ENCODE measurements at places on chromosomes 7 and 10.

DNA sequence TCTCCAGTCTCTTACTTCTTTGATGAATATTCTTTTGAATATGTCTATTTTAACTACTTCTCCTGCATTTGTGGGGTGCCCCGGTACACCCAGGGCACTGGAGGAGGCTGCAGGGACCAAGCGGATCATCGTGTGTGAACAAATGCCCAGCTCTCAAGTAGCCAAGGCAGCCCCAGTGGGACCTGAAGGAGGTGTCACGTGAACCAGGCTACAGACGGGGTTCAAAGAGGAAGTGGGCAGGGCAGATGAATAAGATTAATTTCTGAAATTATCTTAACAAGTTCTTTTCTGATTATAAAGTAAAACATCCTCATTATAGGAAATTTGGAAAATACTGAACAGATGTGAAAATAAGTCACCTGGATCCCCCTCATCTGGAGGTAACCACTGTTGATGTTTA, 78.4 kb upstream of the DUSP5 start:
- DNase-seq: no peak

DNA sequence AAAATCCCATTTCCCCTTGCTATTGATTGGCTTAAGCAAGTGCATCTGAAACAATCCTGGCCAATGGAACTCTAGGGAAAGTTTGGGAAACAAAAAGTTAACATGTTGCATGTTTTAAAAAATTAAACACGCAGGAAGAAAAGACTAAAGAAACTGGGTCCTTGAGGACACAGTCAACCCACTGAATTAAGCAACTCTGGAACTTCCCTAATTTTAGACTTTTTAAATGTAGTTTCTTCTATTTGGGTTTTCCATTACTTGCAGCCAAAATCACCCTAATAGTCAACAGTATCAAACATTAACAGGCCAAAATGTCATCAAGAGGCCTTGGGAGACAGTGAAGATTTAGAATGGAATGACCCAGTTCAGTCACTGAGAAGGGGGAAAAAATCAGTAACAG, 40.6 kb downstream of the OSBPL3 start:
- no peak for DNase-seq

- no peak for DNase-seq
These were observed 17.7 kb upstream of the OPALIN start for GRCh38 chr10:96376483-96376882.

GRCh38 chr7:134712196-134712595, 65.5 kb downstream of the BPGM start:
- DNase-seq: no peak

- no peak for DNase-seq
These were observed 379.0 kb upstream of the RNF32 start for GRCh38 chr7:156261581-156261980.

GRCh38 chr7:13778967-13779366, 210.5 kb downstream of the ETV1 start:
- no peak for DNase-seq

- DNase-seq: no peak
These were observed 592 bp upstream of the PIK3CG start for GRCh38 chr7:106864298-106865081.

- no peak for DNase-seq
These were observed 66.5 kb downstream of the ADD3 start for GRCh38 chr10:110074298-110074697.

GRCh38 chr10:102876747-102877153, 7.5 kb downstream of the AS3MT start:
- DNase-seq: no peak

- DNase-seq: no peak
These were observed 434.3 kb upstream of the AKR1E2 start for GRCh38 chr10:4391683-4392082.

DNA sequence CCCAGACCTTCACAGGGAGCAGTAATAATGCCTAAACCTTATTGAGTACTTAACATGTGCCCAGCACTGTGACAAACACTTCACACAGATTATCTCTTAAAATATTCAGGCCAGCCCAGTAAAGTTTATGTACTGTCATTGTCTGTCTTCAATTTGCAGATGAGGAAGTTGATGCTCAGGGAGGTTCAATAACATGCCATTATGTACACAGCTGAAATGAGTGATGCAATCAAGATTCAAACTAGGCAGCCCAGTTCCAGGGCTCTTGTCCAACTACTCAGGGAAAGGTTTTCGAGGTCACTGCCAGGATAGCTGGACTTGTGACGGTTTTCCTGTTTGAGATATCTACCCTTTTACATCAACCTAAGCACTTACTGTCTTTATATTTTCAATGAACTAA, 56.1 kb downstream of the AUTS2 start:
- DNase-seq: peak; percentile 98

DNA sequence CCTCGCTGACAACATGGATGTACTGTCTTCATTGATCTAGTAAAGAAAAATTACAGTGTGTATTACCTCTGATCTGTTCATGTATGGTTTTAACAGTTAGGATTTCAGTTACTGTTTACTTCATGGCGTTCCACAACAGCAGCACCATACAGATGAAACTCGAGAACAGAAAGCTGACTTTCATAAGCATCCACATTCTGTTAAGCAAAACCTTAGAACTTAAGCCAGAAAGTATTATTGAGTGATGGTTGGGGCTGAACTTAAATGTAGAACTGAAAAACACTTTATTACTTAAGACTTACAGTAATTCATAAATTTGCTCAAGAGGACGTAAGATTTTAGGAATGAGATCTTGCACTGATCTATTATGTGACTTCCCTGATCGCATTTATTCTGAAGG, 3.7 kb downstream of the MRPL32 start:
- no peak for DNase-seq

DNA sequence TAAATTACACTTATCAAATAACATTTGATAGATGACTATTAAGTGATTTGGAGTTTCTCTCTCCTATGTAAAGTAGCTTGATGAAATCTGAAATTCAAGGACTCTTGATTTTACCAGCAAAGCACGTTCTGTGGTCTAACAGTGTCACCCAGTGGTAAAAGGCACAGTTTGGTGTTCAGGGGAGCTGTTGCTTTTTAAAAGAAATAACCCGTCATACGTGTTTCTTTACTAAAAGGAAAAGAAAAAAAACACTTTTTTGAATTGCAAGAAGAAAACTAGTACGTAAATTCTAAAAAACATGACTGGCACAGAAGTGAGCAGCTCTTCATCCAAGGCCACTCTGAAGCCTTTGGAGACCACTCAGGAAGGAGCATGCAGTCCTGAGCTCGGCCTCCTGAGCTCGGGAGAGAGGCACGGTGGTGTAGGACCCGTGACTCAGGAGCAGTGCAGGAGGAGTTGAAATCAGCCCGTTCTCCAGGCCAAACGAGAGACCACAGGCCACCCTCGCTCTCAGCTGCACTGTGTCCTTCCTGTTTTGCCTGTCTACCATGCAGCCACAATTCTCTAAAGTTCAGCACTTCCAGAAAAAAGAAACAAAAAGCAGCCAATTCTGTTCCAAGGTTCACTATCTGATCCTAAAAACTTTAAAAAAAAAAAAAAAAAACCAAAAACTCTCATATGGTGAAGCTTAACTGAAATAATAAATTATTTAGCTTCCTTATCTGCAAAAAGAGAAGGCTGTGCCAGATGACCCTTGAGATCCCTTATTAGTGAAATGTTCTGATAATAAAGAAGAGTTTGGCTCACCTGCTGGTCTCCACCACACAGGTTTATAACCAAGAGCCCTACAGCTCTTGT, 212.6 kb upstream of the FRMD4A start:
- DNase-seq: no peak

GRCh38 chr7:148535217-148535616, 55.3 kb upstream of the C7orf33 start:
- DNase-seq: no peak

DNA sequence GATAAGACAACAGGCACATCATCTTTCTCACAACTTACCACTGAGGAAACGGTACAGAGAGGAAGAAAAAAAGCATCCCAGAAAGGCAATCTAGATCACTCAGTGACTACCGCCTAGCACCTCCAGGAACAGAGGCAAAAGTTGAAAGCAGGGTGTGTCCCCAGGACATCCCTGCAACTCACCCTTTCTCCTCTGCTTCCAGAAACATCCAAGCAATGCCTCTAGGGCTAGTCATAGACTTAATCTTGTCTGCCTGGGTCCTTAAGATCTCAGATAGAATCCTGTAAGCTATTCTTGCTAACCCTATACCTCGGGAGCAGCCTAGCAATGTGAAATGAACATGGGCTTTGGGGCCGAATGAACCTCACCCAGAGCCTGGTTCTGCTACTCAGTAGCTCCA, 18.8 kb upstream of the PDCD4 start:
- DNase-seq: no peak

DNA sequence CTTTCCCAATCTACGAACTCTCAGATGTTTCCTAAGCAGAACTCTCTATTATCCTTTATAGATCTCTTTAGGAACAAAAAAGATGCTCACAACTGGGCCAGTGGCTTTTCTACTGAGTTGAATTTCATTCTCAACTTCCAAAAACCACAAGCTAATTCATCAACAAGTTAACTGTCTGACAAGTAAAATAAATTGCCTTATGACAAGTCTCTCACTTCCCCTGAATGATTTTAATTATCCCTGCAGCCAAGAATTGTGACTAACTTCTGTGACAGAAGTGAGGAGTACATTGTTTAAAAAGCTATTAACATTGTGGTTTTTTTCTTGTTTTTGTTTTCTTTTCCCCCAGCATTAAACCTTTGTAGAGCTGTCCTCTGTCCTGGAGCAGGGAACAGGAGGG, 343.1 kb downstream of the HPSE2 start:
- no peak for DNase-seq

DNA sequence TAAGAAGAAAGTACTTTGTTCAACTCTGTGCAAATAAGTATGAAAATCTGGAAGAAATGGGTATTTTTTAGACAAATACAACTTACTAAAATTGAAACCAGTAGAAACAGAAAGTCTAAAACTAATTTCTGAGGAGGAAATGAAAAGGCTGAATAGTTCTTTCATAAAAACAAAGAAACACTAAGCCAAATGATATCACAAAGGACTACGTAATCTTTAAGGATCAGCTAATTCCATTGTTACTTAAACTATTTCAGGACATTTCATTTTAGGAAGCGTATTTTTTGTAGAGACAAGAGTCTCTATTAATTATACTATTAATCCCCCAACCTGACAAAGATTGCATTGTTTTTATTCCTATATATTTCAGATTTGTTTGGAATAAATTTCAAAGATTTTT, 11.2 kb upstream of the CCSER2 start:
- DNase-seq: no peak

DNA sequence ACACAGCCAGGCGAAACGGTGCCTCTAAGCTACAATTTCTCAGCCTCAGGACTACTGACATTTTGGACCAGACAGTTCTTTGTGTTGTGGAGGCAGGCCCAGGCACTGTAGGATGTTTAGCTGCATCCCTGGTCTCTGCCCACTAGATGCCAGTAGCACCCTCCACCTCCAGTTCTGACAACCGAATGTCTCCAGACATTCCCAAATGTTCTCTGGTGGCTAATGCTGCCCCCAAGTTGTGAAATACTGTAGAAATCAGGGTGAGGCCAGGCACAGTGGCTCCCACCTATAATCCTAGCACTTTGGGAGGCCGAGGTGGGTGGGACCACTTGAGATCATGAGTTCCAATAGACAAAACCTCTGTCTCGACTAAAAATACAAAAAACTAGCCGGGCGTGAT, 18.2 kb downstream of the HNRNPF start:
- DNase-seq: no peak

DNA sequence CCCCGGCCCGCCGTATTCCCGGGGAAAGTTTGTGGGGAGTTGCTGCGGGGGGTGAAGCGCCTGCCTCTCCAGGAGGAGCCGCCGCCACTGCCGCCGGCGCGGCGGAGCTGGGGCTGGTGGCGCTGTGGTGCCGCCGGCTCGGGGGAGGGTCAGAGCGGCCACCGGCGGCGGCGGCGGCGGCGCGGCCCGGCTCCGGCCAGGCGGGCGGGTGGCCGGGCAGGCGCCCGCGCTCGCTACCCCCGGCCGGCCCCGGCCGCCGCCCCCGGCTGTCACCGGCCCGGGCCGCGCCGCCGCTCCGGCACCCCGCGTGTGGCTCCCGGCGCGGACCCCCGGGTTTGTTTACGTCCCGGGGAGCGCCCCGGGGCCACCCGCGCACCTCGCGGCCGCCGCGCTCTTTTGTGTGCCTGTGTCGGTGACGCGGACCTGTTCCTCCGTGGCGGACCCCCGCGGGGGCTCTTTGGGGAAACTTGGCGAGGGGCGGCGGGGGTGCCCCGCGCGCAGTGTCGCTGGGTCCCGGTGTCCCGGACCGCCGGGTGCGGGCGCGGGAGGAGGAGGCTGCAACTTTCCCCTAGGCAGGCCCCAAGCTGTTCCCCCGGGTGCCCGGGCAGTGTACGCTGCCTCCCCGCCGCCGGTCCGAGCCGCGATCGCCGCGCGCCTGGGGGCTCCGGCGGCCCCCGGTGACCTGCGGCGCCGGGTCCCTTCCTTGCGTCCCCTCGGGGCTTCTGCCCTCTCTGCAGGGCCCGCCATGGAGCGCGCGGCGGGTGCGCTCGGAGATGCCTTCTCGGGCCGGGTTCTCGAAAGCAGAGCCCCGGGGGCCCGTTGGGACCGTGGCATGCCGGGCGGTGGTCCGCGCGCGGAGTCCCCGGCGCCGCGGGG, 593 bp upstream of the CUX1 start:
- DNase-seq: peak; percentile 18

- DNase-seq: no peak
These were observed 172.0 kb downstream of the DGKI start for GRCh38 chr7:137674551-137675409.

- DNase-seq: no peak
These were observed 32.7 kb downstream of the VWA2 start for GRCh38 chr10:114271779-114272167.

DNA sequence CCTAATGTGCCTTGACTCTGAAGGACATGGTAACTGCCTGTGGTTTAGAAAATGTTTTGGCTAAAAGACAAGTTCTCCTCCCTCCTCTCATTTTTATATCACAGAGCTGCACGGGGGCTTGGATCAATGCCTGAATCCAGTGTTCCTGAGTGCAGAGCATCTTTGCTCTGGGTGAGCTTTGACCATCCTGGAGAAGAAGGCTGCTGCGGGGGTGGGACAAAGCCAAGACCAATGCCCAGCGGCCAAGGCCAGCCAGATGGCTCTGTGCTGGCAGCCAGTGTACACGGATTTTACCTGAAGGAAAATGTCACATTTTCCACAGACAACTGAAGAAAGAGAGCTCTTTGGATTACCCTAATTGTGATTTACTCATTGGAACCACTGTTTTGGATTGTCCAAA, 102.0 kb upstream of the TARP start:
- no peak for DNase-seq

DNA sequence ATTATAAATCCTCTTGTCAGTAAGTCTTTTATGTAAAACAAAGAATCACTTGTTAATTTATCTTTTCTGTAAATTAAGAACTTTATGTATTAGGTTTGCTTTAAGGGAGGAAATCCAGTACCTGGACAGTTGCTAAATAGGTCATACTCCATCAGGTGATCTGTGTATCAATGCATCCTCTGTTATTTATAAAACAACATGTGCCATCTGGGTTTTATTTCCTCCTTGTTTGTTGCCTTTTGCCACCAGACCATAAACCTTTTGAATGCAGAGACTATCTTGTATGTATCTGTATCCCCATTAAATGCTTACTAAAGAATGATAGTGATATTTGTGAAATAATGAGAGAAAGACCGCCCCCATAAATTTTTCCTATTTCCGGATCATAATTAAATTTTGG, 70.0 kb downstream of the SLC35B4 start:
- DNase-seq: no peak

GRCh38 chr7:103932389-103932788, 57.1 kb downstream of the RELN start:
- no peak for DNase-seq

Measured in NCI-H748 treated with DMSO at 0.1 percent for 48 hours (cell line).